ENCODE measurements at places on chromosomes 1 and 21.

DNA sequence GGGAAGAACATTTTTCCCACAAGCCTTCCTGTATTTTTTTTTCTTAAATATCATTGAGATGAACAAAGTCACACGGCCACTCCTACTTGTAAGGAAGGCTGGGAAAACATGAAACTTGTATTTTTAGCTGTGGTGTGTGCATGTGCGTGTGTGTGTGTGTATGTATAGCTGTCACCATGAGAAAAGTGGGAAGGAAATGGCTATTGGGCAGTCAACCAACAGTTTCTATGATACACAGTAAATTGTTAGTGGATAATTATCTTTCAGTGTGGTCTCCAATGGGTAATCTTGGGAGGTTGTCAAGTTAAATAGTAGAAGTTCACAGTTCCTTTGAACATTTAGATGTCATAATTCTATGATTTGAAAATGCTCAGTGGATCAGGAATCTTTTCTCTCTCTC is 132.7 kb upstream of the USP24 start:
- no peak for DNase-seq

- no peak for DNase-seq
Measured at GRCh38 chr1:17104782-17105181, 14.5 kb downstream of the PADI2 start.

DNA sequence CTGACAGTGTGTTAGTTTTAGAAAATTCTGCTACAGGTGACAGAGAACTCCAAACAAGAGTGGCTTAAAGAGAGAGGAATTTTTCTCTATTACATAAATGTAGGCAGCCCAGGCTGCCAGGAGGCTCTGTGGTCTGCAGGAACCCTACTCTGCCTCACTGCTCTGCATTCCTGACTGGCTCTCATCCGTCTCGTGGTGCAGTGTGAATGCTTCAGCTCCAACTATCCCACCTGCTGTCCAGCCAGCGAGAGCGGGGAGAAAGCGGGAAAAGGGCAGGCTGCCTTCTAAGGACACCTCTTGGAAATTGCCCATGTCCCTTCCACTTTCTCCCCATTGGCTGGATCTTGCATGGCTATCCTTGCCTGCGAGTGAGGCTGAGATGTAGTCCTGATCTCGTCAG is 131.3 kb downstream of the PEX14 start:
- no peak for DNase-seq

DNA sequence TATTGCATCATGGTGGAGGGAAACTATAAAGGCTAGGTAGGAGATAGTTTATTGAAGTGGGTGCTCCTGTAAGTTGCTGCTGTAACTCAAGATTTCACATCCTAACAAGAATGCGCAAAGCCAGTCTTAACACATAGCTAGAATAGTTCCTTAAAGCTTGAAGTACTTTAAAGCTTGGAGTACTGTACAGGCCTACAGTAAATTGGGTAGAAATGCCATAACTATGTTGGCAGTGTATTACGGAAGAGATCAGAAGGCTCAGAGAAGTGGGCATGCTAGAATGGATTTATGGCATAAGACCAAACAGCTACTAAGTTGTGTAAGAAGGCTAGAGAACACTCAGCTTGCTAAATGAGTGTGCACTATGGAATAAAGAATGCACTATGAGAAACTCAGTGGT is 44.5 kb downstream of the DMRTA2 start:
- DNase-seq: no peak

DNA sequence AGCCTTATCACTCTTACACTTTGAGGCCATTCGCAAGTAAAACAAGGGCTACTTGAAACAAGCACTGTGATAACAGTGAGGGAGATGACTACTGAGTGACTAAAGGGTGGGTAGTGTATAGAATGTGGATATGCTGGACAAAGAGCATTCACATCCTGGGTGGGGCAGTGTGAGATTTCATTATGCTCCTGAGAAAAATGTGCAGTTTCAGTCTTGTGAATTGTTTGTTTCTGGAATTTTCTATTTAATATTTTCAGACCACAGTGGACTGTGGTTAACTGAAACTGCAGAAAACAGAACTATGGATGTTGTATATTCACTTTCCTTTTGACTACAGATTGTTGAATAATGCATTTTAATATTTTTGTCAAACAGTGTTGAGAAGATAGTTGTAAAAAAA is 25.1 kb upstream of the B3GALT2 start:
- DNase-seq: peak; percentile 80

- no peak for DNase-seq
Measured at GRCh38 chr1:162412002-162412401, at the start of gene SH2D1B. TSS of gene SH2D1B (minus strand) at chr1:162412136. CDS start at chr1:162412016, 120 bp downstream.

DNA sequence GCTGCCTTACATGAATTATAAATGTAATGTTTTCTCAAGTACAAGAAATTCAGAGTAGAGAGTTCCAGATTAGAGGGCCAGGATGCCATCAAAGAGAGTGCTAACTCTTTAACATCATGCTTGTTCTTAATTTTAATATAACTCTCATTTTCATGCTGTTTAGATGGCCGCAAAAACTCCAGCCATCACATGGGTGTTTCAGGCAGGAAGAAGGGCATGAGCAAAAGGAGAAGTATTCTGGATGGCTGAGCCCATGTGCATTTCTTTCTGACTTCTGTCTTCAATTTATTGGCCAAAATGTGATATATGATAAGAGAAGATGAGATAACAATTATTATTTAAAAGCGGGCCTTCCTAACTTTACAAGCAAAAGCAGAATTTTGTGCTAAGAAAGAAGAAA is 1328.6 kb downstream of the MRPL39 start:
- DNase-seq: no peak

- no peak for DNase-seq
Measured at GRCh38 chr1:8831340-8831739, 13.9 kb upstream of the RERE start.

- DNase-seq: peak; percentile 34
Measured at GRCh38 chr1:3483801-3484444, 29.5 kb downstream of the ARHGEF16 start.

GRCh38 chr1:209736490-209737117 is 19.2 kb upstream of the TRAF3IP3 start:
- DNase-seq: no peak

DNA sequence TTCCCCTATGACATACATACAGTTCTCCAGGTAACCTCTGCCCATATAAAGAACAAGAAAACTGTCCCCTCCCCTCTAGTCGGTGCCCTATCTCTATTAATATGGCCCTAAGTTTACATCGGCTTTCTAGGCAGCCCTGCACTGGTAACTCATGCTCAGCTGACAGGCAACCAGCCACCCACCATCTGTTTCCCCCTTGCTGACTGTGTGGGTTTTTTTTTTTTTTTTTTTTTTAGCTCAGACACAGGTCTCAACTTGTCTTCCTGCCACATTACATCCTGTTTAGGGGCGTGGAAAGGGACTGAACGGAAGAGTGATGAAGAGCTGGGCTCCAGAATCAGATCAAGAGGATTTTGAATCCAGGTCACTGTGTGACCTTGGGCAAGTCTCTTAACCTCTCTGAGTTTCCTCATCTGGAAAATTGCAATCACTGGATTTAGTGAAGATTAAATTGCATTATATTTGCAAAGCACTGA is 14.0 kb downstream of the LAPTM5 start:
- no peak for DNase-seq

- peak; percentile 64 for DNase-seq
Measured at GRCh38 chr1:46533179-46533864, 18.1 kb downstream of the KNCN start.

- DNase-seq: no peak
Measured at GRCh38 chr1:114002492-114003239, 23.4 kb downstream of the OLFML3 start.

- DNase-seq: no peak
Measured at GRCh38 chr1:34851431-34852105, 8.0 kb downstream of the SMIM12 start.

- peak; percentile 57 for DNase-seq
Measured at GRCh38 chr1:15680561-15681348, 3.4 kb upstream of the PLEKHM2 start.

- peak; percentile 92 for DNase-seq
Measured at GRCh38 chr1:2556678-2557481, 709 bp downstream of the TNFRSF14 start.

- DNase-seq: no peak
Measured at GRCh38 chr1:15154480-15155036, 1.0 kb downstream of the TMEM51 start.

- no peak for DNase-seq
Measured at GRCh38 chr1:9452516-9453140, 86.6 kb upstream of the SLC25A33 start.

- no peak for DNase-seq
Measured at GRCh38 chr1:238530209-238530851, 639.6 kb upstream of the ZP4 start.

- DNase-seq: no peak
Measured at GRCh38 chr21:38042246-38042645, 126.0 kb upstream of the KCNJ6 start.

- no peak for DNase-seq
Measured at GRCh38 chr1:229092377-229093237, 178.3 kb upstream of the RAB4A start.

GRCh38 chr1:215094381-215094780 is 11.8 kb downstream of the KCNK2 start:
- DNase-seq: no peak

DNA sequence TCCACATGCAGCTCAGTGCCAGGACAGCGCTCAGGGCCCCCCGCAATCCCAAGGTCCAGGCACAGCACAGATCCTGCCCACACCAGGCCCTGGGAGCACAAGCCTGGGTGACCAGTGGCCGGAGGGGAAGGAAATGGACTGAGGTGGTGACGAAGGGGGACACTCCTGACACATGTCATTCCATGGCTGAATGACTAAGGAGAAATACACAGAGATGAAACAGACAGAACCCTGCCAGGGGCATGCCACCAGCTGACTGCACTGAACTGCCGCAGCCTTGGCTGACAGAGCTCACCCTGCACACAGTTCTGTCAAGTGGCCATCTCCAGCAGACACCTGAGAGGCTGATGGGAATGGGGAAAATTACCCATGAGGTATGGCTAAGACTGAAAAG is 56.1 kb downstream of the HSF2BP start:
- no peak for DNase-seq

GRCh38 chr1:248625971-248626370 is 8.9 kb downstream of the OR2T11 start:
- DNase-seq: no peak

GRCh38 chr1:109556563-109556962 is 8.1 kb downstream of the GNAI3 start:
- DNase-seq: no peak

All from large intestine (tissue), 12 donors.